ENCODE measurements at places on chromosomes 6 and 20.

GRCh38 chr6:149032599-149033405, 284.7 kb upstream of the TAB2 start:
- DNase-seq = peak; percentile 14

DNA sequence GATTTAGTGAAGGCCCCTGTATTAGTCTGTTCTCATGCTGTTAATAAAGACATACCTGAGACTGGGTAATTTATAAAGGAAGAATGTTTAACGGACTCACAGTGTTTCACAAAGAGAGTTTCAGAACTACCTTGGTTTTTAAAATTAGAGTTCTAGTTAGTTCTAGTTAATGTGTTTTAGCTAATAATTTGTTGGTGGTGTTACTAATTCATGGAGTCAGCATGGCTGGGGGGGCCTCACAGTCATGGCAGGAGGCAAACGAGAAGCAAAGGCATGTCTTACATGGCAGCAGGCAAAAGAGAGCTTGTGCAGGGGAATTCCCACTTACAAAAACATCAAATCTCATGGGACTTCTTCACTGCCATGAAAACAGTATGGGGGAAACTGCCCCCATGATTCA, 12.0 kb upstream of the SLC17A3 start:
- no peak for DNase-seq

GRCh38 chr6:151325075-151326050, 66.0 kb downstream of the ZBTB2 start:
- DNase-seq = no peak

- DNase-seq = no peak
Observed at GRCh38 chr6:121917834-121918559, 481.5 kb upstream of the HSF2 start.

DNA sequence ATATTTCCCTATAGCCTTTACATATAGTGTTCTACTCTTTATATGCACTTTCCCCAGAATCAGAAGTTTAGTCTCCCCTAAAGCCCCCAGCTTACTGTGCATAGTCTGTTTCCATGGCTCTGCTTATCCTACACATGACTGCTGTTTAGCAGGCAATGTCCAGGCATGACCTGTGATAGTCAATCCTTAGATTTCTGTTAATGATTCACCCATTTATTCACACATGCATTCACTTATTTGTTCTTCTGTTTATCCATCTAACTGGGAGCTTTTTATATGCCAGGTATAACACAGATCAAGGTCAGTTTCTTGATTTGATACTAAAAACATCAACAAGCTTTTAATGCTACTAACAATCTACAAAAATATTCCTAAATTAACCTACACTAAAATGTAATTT, 300.8 kb downstream of the PHF3 start:
- no peak for DNase-seq

- DNase-seq = no peak
Observed at GRCh38 chr20:64238851-64239387, 16.6 kb upstream of the PCMTD2 start.

DNA sequence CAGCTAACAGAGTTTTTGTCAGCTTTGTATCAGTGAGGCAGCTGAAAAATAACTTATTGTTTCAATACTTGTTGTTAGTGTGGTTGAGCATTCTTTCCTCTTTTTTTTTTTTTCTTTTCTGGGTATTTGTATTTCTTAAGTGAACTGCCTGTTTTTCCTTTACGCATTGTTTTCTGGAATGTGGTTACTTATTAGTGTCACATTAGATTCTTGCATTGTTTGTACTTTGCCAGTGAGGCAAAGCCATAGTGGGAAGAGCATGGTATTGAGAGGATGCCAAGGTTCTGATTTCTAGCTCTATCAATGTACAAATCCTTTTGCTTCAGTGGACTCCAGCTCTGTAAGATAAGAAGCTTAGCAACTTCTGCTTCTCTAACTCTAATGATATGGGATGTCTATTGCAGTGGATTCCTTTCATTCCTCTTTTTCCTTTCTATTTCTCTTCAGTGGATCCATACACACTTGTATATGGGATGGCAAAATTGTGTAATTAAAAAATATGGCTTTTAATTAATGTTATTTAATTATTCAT, 3.9 kb downstream of the CDKAL1 start:
- DNase-seq = no peak

DNA sequence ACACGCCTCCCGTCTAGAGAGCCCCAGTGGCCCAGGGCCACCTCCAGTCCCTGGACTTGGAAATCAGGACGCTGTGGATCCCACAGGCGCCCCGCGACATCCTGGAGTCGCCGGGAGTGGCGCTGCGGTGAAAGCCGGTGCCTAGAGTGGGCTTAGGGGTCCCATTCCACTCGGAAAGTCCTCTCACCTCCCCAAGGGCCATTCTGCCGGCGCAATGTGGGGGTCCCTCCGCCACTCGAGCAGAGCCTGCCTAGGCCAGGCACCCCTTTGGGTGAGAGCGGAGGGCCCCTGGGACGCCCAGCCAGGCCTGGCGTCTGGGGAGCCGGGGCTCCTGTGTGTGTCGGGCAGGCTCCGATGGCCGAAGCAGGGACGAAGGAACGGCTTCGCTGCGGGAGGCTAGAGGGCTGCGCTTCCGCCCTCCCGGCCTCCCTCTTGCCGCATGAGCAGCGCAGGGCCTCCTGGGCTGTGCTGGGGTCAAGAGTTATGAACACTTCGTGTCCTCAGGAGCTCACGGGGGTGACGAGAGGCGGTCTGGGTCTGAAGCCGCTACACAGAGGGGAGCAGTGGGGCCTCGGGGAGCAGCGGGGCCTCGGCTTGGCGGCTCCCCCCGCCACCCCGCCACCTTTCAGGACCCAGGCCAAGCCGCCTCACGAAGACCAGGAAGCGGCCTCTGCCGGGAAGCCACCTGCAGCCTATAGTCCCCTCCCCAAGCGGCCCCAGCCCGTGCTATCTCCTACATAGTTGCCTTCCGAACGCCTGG, 13.6 kb downstream of the POU3F2 start:
- no peak for DNase-seq

GRCh38 chr6:83974409-83975050, 59.0 kb upstream of the MRAP2 start:
- no peak for DNase-seq

- DNase-seq = no peak
Observed at GRCh38 chr6:37524025-37524969, 24.6 kb upstream of the CCDC167 start.

GRCh38 chr6:40822619-40823018, 216.4 kb downstream of the UNC5CL start:
- no peak for DNase-seq

GRCh38 chr6:108127826-108128225, 38.0 kb upstream of the NR2E1 start:
- DNase-seq = no peak

- no peak for DNase-seq
Observed at GRCh38 chr20:20417876-20418676, 50.2 kb downstream of the INSM1 start.

DNA sequence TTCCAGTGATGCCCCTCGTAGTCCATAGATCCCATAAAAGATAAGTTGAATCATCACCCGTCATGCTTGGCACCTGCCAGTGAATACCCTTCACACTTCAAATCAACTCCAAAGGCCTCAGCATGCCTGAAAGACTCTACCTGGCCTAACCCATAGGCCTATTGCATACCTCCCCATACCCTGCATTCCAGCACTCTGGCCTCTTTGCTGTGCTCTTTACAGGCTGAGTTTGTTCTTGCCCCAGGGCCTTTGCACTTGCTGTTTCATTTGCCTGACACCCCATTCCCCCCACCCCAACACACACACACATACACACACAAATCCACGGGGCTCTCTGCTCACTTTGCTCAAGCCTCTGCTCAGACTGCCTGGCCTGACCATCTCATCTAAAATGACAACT, 3.0 kb upstream of the GFOD1 start:
- no peak for DNase-seq

GRCh38 chr20:31540406-31540805, 26.2 kb downstream of the HM13 start:
- DNase-seq = no peak

- no peak for DNase-seq
Observed at GRCh38 chr6:158068156-158068892, 86.7 kb downstream of the SYNJ2 start.

- DNase-seq = no peak
Observed at GRCh38 chr6:9564021-9564420, 850.9 kb downstream of the TFAP2A start.

DNA sequence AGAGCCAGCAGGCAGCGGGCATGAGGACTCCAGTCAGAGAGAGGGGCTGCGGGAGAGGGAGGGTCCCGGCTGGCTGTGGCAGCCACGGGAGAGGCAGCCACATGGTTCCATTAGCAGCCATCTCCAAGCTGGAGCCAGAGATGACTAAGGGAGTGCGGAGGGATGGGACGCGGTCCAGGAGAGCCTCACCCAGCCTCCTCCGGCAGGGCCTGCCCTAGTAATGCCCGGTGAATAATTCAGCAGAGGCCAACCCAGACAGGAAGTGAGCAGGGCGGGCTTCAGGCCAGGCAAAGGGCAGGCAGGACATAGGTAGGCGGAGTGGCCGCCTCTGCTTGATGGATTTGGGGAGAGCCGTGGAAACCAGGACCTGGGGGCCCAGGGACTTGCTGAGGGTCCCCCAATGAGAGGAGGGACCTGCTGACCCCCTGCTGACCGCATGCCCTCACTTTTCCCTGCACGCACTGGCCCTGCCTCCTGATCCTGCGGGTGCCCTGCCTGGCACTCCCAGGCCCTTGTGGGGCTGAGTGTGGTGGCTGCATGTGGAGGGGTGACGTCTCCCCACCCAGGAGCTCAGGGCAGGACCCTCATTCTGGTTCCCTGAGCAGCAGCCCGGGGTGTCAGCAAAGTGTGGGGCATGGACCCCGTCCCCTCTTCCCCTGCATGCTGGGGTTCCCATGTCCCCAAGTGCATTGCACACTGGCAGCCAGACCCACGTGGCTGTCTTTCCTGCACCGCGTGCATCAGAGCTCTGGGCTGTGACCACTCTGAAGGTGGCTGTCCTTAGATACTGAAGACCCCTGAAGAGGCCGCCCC, 51.8 kb upstream of the SLCO4A1 start:
- DNase-seq = no peak

DNA sequence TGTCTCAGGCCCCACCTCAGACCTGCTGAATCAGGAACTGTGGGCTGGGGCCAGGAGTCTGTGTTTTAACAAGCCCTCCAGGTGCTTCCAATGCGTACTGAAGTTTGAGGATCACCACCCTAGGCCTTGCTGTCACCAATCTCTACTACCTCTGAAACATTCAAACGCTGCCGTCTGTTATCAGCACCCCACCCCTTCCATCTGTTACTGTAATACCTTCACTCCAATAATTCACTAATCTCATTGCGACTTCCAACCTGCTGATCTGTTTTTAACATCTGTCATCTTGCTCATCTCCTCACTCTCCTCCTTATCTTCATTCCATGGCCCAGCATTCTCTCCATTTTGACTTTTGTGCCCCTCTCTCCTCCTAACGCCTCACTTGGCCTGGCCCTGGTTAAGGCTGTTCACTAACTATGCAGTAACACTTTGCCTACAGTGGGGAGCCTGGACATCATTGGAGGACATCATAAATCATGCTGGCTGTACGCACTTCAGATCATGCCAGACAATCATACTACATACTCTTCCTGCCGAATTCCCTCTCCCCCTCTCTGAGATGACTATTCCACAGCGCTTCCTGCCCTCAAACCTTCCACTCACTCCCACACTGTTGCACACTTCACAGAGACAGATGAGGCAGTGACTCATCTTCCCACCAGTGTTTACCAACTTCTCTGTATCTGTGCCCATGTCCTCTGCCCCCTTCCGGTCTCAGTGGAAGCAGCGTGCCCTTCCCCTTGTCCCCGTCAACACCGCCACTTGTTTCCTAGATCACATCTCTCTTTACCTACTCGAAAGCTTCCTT, 3.0 kb upstream of the GUCA1B start:
- peak; percentile 4 for DNase-seq

GRCh38 chr6:73519926-73520687, 725 bp downstream of the EEF1A1 start:
- DNase-seq = peak; percentile 48

DNA sequence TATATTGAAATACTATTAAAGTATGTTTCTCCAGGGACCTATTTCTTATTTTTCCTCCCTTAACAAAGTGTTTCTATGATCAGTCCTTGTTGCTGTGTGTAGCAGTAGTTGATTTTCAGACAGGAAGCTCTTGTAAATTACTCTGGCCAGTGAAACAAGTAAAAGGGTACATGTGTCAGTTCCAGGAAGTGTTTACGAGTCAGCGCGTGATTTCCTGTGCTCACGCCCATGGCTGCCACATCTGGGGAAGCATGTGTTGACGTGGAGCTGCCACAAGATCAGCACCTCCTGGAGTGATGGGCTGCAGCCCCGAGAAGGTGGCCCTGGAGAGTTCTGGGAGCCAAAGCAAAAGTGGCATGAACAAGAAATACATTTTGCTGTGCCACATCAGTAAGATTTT, 38.6 kb upstream of the GGTLC1 start:
- no peak for DNase-seq

- DNase-seq = no peak
Observed at GRCh38 chr20:50554694-50555579, 44.8 kb downstream of the PTPN1 start.

- no peak for DNase-seq
Observed at GRCh38 chr20:58231683-58232082, 3.2 kb upstream of the ANKRD60 start.

DNA sequence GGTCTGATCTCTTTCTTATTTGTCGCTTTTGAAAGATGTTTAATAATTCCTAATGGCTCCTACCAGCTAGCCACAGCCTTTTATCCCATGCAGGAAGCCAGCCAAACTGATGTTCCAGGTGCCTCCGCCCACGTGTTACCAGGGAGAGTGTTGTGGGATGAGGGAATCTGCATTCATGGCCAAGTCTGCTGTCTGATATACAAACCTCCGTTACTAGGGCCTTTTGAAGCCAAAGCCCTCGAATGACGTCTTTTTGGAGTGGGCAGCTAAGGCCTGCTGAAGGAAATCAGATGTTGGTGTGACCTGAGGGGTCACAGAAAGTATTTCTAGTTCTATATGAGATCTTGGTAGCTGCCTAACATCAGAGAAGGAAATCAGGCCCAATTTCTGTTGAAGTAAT, 21.3 kb downstream of the STK35 start:
- no peak for DNase-seq

DNA sequence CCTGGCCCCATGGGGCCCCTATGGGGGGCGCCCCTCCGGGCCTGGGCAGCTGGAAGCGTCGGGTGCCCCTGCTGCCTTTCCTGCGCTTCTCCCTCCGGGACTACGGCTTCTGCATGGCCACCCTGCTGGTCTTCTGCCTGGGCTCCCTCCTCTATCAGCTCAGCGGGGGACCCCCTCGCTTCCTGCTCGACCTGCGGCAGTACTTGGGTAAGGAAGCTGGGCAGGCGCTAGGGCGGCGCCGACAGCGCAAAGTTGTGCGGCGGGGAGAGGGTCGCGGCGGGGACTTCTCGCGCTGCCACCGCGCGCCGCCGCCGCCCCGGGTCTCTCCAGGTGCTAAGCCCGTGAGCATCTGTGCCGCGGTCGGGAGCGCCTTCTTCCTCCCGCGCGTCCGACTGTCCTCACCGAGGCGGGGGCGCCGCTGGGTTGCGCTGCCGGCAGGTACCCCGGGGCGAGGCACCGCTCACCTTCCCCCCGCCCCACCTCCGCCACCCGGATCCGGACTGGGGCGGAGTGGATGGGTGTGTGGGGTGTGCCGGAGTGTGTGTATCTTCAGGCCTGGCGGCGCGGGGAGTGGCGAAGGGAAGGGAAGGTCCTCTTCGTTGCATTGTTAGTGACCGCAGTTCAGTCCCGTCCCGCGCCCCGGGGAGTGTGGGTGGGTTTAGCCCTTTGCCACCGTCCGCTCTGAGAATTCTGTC, 788 bp downstream of the UST start:
- peak; percentile 42 for DNase-seq
